Hepatocyte (in vitro differentiated cells): ENCODE measurements at places on chromosomes 12 and 14. TPM values are rescaled to one million over a fixed set of nuclear protein-coding genes. Genes with fewer than 3 reads are reported as not detected.

The ITGA7 gene
- 13.0 and 15.2 TPM in 2 replicates for total RNA-seq

The LMNTD1 gene
- total RNA-seq = 0.87 TPM in 1 of 2 replicates, not detected in the other

DNA sequence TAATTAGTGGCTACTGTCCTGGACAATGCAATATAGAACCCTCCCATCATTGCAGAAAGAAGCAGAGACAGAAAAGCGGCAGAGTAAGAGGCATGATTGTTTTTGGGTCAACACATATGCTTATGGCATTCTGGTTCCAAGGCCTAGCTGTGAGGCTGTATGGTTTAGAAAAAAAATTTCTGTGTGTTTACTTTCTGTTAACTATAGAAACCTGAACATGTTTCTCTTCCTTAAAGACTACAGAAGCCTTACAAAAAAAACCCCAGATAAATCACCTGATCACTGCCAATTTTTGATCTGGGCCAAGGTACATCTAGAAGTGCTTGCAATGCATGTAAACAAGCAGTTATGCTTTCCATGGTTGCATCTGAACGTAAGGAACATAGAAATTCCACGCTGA is 100.0 kb upstream of the HECTD1 start:
- H3K4me1 ChIP-seq = no peaks in the 10 kb centered on the region
- H3K27ac ChIP-seq = no peak overlapping the region
- no peaks in the 10 kb centered on the region for H3K27me3 ChIP-seq
- no peaks in the 10 kb centered on the region for H3K36me3 ChIP-seq

DNA sequence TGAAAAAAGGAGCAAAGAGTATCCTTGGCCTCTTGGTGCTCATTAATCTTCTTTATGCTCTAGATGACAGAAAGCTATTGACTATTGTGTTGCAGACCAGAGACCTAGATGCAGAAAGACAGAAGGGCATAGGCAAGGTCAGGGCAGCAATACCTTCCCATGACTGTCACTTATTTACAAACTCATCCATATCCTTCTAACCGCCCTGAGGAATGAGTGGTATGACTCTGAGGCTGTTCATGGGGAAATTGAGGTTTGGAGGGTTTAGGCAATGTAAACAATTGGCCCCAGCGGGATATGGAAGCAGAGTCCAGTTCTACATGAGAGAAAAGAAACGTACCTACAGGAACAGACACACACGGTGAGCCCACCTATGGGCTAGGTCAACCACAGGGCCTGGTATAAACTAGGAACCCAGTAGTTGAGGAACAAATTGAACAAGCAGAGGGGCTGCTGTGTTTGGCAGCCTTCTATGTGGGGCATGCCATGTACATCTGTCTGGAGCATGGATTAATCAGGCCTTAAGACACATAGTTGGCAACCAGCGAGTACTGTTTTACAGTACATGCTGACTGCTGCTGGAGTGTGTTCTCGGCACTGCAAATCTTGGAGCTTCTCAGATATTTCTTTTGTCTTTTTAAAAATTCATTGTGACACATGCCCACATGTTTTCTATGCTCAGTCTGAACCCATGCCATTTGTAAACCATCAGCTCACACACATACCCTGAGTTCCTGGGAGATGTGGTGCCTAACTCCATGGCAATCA is 159.7 kb upstream of the NTF3 start:
- no peaks in the 10 kb centered on the region for H3K36me3 ChIP-seq
- H3K27me3 ChIP-seq = no peaks in the 10 kb centered on the region
- H3K4me1 ChIP-seq = no peaks in the 10 kb centered on the region
- no peak for DNase-seq

The KCNK10 gene
- total RNA-seq = 1.5 and 1.6 TPM in 2 replicates
